ENCODE measurements at places on chromosomes 16 and 17.

DNA sequence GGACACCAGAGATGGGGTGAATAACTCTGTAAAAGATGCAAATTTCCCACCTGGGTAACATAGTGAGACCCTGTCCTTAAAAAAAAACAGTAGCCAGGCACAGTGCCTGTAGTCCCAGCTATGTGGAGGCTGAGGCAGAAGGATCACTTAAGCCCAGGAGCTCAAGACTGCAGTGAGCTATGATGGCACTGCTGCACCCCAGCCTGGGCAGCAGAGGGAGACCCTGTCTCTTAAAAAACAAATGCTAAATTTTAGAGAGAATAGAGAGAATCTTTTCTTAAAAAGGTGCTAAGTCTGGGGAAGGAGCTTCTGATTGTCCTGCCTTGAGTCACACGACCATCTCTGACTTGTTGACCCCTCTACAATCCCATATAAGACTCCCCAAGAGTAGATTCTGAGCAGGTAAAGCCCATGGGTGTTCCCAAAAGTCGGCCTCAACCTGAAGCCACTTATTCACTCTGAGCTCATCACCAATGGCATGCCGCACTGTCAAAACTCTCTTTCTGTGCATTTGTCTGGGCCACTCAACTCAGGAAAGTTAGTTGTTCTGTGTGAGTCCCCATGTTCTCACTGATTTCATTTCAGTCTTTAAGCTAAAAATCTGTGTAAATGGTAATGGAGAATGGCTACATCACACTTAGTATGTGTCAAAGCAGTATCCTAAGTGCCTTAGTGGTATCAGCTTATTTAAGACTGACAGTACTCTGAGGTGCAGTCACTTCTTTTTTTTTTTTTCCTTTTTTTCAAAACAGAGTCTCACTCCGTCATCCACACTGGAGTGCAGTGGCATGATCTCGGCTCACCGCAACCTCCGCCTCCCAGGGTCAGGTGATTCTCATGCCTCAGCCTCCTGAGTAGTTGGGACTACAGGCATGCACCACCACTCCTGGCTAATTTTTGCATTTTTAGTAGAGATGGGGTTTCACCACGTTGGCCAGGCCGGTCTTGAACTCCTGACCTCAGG is 41.6 kb downstream of the PRKCB start:
- no peak for DNase-seq

GRCh38 chr17:5031365-5032082 is 3.7 kb downstream of the SLC52A1 start:
- DNase-seq = peak; percentile 45

GRCh38 chr16:31487720-31488467 is 5.0 kb downstream of the SLC5A2 start:
- no peak for DNase-seq

GRCh38 chr16:59341368-59341767 is 607.3 kb upstream of the GOT2 start:
- no peak for DNase-seq

DNA sequence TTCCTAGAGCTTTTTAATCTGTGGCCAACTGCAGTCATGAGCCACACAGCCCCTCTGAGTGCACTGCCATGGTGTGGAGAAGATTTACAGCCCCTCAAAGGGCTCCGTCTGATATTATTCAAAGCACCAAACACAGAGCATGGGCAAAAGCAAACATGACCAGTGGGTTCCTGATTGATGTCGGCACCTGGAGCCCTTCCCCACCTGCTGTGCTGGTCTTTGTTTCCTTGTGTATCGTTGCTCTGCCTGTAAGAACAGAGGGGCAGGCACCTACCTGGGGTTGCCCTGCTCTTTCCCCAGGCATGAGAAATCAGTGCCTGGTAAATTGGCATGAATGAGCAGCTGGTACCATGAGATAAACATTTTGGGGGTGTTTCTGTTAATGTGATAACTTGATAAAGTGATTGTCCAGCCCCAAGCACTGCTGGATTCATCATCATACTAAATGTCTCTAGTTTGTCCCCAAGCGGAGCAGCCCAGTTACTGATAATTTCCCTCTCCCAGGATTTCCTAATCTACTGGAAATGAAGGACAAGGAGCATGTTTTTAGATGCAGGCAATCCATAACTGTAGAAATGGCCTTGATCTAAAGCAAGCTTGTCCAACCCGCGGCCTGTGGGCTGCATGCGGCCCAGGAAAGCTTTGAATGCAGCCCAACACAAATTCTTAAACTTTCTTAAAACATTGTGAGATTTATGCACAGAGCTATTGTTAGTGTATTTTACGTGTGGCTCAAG is 5.0 kb upstream of the SPIRE2 start:
- no peak for DNase-seq

DNA sequence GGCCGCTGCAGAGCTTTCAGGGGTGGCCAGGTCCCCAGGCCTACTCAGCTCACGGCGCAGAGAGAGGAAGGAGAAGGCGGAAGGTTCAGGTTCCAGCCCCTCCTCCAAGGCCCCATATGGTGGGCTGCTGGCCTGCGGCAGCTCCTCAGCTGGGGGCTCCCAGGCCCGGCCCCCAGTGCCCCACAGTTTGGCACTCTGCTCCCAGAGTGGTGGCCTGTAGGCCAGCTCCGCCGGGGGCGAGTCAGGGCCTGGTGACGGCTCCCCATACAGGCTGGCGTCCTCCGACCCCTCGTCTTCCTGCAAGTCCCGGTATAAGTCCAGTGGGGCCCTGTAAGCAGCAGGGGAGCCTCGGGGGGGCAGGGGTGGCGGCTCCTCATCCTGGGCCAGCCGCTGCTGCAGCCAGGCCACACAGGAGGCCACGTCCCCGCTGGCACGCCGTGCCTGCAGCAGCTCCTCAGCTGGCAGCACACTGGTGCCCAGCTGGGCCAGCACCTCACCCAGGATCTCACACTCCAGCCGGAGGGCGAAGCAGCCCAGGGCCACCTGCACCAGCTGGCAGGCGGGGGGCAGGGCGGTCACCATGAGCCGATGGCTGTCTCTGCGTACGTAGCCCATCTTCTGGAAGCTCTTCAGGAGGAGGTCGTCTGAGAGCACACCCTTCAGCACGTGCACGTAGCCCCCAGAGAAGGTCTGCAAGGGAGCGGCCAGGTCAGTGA is 3.7 kb downstream of the SPATA2L start:
- no peak for DNase-seq

- no peak for DNase-seq
Observed at GRCh38 chr17:41332239-41332638, 16.7 kb upstream of the KRTAP17-1 start.

DNA sequence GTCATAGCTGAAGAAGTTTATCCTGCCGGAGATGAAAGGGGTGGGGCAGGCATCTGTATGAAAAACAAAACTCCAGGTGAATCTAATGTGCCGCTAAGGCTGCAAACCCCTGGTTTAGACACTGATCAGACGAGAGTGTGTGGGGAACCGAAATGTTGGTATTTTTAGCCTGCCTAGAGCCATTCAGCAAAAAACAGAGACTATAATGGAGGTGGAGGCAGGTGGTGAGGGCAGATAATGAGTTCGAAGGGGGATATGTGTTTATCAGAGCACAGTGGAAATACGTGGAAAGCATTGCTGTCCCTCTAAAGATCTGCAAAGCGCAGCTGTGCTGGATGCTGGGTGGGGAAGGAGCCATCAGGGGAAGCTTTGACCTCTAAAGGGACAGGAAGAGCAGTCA is 127.5 kb upstream of the WSCD1 start:
- DNase-seq = no peak

- DNase-seq = no peak
Observed at GRCh38 chr17:55728833-55729232, 6.2 kb upstream of the TMEM100 start.

DNA sequence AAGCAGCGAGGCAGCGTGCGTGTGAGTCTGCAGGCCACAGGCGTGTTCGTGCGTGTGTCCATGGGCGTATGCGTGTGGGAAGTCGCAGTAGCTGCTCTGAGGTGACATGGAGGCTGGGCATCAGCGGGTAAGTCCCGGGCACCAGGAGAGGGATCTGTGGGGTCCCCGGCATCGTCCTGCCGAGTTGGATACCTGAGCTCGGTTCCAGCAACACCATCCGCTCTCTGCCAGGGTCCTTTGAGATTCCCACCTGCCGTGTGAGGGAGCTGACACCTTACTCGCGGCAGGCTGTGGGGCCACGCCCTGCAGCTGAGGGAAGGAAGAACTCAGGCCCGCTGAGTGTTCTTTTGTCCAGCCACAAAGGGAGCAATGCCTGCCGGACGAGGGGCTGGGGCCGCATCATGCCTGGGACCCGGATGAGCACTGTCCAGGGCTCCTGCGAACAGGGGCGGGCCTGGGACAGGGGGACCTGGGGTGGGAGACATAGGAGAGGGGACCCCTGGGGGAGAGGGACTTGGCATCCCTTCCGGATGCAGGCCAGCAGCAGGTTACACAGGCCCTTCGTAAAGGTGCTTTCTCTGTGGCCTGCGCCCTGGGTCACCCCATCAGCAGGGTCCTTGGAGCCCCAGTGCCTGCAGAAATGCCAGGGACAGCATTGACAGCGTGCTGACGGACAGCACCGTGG is 5.0 kb upstream of the SNAI3 start:
- DNase-seq = no peak

DNA sequence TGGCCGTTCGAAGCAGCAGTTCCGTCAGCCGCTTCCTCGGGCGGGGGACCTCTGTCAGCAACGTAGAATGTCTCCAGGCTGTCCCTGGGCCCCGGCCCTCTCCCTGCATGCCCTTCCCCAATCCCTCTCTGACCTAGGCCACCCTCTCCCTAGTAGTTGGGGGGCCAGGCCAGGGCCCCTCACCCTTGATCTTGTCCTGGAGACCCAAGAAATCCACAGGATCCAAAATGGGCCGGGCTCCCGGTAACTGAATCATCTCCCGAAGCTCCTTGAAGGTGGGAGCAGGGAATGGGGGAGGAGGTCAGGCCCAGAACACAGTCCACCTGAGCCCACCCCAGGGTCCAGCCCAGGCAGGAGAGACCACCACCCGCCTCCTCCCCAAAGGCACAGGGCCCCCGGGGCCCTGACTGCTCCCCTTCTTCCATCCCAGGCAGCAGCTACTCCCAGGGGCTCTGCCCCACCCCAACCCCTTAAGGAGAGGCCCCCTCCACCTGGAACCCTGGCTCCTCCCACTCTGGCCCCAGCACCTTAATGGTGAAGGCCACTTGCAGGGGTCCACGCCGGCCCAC is 4.7 kb upstream of the GRIN2C start:
- DNase-seq = no peak

DNA sequence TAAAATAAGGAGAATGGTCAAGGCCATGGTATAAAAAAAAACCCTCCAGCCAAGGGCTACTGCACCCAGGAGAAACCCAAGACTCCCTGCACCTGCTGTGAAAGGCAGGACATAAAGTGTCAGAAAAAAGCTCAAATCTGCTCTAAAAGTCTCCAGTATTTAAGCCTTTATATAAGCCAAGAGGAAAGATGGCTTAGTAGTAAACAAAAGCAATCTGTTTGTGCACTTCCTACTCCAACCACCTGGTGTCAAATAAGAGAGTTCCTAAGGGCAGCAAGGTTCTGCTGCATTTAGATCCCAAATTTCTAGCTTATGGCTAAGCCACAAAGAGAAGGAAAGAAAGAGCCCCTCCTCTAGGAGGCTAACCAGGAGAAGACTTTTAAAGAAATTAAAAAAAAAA is 20.6 kb downstream of the ACSM1 start:
- DNase-seq = no peak

DNA sequence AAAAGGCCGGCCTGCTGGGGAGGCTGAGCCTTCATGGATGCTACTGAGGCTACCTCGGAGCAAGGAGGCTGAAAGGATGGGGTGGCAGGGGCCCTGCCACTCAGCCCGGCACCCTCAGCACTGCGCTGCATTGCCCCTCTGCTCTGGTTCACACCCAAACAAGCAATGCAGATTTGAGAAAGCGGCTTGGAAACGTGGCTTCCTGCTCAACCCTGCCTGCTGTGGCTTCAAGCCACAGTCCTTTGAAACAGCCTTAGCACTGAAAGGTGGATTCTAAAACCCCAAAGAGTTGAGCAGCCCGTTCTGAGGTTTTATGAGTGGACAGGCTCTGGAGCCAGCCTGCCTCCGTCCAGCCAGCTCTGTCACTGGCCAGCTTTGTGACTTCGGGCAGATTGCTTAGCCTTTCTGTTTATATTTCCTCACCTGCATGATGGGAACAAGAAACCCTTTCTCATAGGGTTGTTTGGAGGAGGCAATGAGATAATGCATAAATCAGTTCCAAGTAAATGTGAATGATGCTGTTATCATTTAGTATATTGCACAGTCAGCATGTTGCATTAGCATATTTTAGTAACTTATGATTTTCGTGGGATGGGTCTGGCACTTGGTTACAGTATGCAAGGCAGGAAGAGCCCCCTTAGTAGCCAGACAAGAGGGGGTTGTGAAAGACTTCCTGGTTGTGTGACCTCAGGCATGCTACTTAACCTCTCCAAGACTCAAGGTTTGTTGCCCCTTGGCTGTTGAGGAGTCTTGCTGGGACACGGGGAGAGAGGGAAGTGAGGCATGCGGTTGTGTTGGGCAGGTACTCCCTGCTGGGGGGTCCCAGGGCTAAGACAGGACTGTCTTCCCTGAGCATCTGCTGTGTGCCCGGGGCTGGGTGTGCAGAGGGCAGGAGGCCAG is 23.6 kb downstream of the CRISPLD2 start:
- no peak for DNase-seq

- no peak for DNase-seq
Observed at GRCh38 chr17:44557651-44558285, 484 bp downstream of the FZD2 start.

GRCh38 chr17:17570140-17570797 is 21.2 kb downstream of the PEMT start:
- DNase-seq = peak; percentile 10

- DNase-seq = no peak
Observed at GRCh38 chr16:23398987-23399805, 53.8 kb downstream of the COG7 start.

DNA sequence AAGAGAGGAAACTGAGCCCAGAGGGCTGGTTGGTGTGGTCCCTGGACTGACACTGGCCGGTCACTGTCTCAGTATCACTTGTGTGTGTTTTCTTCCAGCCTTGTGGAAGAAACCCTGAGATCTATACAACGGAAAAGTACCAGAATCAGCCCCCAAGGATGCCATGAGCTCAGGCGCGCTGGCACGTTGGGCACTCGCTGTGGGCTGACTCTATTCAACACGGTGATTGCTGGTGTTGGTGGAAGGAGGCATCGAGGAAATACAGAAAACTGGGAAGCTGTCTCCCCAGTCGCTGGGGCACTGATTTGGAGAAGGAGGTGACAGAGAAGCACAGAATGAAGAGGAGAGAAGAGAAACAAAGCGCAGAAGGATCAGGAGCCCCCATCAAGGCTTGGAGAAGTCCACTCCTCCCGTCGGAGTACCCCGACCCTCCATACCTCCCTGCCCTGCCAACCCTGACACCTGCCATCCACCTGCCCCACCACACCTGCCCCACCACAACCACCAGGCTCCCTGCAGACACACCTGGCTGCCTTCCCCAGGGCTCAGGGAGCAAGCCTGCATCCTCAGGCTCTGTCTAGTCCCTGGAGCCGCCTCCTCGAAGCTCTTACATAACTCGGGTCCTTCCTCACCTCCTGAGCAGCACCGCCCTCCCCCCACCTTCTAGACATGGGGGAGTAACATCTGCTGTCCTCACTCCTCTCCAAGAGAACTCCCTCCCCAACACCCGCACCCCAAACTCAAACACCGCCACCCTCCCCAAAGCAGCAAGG is 66.5 kb downstream of the RBFOX3 start:
- peak; percentile 69 for DNase-seq

GRCh38 chr17:63700528-63701455 is 867 bp upstream of the LIMD2 start:
- DNase-seq = no peak

GRCh38 chr16:79386299-79386698 is 214.2 kb downstream of the MAF start:
- DNase-seq = no peak

Data from anterior cingulate cortex (tissue), 58 donors.